DMS79 (cell line): ENCODE measurements at places on chromosomes 13 and 19.

DNA sequence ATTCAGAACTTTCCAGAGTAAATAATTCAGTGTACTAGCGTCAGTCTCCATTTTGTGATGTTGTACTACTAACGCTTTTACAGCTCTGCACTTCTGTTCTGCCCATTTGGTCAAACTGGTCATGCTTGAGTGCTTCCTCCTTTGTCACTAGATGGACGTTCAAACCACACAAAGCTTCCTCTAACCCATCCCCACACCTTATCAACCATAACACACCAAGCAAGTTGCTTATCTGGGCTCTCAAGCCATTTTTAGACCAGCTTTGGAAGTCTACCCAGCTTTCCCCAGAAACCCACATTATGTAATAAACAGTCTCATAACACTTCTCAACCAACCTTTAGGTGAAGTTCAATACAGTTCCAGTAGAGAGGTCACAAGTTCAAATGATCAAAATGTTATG lies 2.3 kb upstream of the ZNF347 start:
- DNase-seq, result no peak

DNA sequence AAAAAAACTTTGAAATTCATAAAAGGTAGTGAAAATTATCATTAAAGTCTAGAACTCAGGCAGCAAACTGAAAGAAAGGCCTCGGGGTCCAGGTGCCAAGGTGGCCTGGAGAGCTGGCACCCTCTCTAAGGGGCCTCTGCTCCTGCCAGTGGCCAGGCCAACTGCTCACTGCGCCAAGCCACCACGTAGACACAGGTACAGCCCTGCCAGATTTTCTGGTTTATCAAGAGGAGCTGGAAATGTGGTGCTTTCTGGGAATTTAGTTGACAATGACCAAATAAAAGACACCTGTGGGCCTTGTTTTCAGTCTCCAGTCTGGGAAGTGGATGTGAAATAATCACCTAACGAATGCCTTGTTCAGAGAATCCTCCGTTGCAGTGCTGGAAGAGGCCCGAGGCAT lies 22.8 kb downstream of the ZNF574 start:
- DNase-seq, result no peak

GRCh38 chr13:50576156-50576555 lies 267.3 kb downstream of the DLEU7 start:
- peak; percentile 40 for DNase-seq

DNA sequence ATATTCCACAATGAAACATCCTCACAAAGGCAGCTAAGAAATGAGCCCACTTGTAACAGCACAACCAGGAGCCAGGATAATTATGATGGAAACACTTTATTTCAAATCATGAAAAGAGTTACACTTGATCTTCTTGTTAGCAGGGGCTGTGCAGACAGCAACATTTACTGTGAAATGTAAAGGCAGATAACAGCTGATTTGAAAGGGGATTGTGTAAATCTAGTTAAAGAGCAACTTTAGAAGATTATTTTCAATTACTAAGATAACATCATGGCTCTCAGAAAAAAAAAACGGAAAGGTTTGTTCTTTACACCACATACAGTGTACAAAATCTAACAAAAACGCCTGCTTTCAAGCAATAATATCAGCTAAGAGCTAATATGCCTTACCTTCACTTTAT lies 22.4 kb downstream of the ENOX1 start:
- peak; percentile 65 for DNase-seq

GRCh38 chr13:85508683-85509329 lies 290.4 kb downstream of the SLITRK6 start:
- no peak for DNase-seq

GRCh38 chr13:30561511-30561910 lies 56.2 kb upstream of the USPL1 start:
- no peak for DNase-seq

DNA sequence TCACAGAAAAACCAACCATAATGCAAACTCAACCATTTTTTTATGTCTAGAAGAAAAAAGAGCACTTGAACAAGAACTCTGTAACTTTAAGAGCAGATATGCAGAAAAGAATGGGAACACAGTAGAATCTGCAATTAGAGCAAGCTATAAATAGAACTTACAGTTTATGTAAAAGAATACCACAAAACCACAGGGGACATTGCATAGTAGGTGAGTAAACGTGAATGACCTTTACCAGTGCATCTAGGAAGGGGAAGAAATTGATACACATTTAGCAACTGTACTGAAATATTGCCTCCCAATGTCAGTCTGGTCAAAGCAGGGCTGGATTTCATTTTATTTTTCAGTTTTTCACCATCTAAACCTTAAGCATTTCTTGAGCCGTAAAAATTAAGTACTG lies 242.2 kb upstream of the EDNRB start:
- no peak for DNase-seq

DNA sequence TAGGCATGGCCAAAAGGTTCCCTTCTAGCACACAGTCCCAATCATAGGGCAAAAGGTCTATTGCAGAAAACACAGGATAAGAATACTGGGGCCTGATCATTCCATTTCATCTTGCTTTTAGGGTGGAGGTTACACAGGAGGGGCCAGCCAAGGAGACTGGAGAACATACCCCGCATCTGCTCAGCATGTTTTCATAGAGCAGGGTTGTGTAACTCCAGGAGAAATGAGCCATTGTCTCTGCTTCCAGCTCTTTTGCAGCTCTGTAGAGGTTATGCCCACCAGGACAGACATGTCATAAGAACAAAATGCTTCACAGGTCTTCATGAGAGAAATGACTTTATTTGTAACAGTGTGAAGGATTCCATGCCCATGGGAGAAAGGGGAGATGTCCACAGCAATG lies 742.8 kb downstream of the DACH1 start:
- DNase-seq, result no peak

DNA sequence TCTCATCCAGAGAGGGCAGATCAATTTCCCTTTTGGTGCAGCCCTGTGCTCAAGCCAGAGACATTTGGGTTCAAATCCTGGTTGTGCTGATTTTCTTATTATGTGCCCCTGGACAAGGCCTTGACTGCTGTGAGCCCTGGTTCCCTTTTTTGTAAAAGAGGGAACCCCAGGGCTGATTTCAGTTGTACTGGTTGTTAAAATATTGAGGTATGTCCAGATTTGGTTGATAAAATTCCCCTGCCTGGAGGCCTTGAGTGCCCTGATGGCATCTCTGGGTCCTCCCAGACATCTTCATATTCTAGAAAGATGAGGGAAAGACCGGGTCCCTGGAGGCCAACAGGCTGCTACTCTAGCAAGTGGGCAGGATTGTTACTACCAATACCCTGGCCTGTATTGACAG lies 14.4 kb upstream of the PLAUR start:
- no peak for DNase-seq

DNA sequence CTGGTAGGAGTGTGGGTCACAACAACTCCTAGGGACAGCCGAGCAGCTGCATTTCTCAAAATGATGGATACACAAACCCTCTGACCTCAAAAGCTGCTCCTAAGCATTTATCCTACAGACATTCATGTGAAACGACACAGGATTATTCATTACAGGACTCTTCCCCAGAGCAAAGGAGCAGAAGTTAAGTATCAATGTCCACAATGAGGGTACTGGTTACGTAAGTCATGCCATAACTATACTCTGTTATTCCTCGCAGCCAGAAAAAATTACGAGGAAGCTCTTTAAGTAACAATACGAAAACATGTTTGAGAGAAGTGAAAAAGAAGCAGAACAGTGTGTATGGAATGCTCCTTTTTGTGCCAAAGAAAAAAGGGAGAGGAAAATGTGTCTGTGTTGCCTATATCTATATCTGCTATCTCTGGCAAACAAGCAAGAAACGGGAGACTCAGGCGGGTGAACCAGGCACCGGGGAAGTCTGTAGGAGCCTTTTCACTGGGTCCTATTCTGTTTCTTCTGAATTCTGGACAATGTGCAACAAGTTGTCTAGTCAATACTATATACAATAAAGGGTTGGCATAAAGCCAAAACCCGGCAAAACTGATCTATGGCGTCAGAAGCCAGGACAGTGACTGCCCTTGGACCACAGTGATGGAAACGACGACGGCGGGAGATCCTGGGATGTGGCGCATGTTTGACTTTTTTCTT lies 1.3 kb downstream of the ISOC2 start:
- DNase-seq, result no peak

DNA sequence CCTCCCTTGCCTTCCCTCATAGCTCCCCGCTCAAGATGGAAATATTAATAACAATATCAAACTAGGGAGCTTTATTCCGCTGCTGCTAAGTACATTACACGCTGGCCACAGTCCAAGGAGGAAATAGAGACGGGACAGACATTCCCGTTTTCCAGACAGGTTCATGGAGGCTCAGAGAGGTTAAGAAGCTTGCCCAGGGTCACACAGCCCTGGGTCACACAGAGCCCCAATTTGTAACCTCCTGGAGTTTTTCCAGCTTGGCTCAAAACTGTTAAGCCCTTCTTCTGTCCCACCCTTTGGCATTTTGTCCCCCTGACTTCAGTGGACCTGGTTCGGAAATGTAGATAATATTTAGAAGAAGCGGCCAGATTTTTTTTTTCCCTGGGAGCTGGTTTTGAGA lies 2.0 kb downstream of the BICRA start:
- no peak for DNase-seq

DNA sequence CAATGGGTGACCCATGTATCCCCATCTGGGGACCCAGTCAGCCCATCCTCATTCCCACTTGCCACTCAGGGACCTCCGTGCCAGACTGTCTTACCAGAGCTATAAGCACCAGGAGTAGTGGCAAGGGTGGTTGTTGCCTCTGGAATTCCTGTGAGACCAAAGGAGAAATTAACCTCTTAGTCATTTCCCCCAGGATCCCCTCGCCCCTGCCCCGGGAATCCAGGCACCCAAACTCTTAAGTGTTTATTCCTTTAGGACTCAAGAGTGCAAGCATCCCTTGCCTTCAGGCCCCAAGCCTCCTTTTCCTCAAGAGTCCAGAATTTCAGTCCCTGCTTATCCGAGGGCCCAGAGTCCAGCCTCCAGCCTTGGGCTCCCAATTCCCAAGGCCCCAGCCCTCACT lies 9.2 kb downstream of the NTN5 start:
- no peak for DNase-seq

DNA sequence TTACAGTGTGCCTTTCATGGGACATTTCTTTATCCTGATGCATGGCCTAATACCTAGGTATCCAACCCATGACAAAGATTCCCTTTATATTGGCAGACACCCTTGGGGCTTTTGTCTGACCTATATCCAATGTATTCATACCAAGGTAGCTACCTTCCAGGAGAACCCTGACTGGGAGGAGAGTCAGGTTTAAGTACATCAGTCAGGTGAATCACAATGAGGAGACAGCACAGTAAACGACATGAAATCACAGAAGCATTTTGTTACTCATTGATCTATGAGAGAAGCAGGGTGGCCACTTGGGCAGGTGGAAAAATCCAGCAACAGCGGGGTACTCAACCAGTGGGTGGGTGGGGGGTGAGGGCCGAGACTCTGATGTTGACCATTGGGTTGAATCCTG lies 527.4 kb upstream of the ATXN8OS start:
- no peak for DNase-seq

- DNase-seq, result no peak
These were observed 150.1 kb upstream of the TSC22D1 start for GRCh38 chr13:44726214-44726613.

DNA sequence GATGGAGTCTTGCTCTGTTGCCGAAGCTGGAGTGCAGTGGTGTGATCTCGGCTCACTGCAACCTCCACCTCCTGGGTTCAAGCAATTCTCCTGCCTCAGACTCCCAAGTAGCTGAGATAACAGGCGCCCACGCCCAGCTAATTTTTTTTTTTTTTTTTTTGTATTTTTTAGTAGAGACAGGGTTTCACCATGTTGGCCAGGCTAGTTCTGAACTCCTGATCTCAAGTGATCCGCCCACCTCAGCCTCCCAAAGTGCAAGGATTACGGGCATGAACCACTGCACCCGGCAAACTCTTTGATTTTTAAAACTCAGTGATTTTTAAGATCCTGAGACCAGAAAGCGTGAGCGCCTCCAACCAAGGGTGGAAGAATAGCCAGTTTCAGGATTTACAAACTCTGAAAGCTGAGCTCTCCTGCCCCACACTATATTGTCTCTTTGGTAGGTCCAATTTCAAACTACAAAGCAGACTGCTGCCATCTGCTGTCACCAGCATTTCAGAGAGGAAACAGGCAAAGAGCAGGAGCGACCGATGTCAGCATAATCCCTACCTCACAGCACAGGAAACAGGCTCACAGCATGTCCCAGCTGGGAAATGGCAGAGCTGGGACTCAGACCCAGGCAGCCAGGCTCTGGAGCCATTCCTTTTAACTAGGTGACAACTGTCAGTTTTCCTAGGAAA lies 9.2 kb downstream of the NOSIP start:
- DNase-seq, result no peak

- DNase-seq, result no peak
These were observed 616.3 kb downstream of the UQCRFS1 start for GRCh38 chr19:28596561-28597071.

DNA sequence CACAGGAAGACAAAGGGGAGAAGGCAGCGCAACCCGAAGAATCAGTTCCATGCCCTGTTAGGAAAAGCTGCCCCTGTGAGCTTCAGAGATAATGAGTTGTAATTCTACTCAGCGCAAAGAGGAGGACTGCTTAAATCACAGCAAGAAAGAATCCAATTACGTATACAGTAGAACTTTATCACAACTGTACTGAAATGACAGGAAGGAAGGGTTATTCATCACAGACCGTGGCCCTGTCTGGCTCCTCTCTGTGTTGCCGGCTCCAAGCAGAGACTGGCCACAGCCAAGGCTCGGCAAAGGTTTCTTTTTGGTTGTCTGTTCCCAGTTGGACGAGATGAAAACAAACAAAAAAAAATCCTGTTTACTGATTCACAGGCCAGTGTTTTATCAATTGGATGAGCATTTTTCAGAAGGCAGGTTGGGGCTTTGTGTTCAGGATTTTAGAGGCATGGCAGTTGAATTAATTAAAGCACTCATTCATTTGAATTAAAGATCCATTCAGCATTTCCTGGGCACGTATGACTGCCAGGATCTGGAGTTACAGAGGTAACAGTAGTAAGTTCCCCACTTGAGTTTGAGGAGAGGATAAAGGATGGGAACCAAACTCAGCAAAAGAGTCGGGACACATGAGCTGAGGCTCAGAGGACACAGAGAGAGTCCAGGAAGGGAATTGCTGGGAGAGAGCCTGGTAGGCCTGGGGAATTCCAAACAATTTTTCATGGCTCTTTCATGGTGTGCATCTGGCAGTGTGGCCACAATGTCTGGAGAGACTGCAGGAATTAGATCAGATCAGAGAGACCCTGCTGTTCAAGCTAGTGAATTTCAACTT lies 341.0 kb downstream of the DNAJC15 start:
- DNase-seq, result no peak

- no peak for DNase-seq
These were observed 200.2 kb downstream of the MTUS2 start for GRCh38 chr13:29020314-29020713.
